ENCODE measurements at places on chromosomes 4 and X.

DNA sequence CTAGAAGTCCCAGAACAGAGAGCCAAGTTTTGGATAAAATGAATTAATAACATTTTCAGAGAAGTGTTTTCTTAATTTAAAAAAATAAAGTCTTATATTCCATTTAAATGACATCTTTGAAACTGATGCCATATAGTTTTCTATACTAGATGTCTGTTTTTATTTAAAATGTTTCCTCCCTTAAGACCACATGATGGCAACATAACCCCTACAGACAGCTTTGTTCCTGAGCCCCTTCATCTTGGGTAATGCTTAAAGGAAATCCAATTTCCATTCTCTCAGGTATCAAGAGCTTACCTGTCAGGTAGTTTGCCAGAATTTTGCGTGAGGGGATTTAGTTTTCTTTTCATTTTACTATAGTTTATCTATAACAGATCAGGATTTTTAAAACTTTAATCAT lies 181.4 kb upstream of the UGT8 start:
- no peak for DNase-seq

DNA sequence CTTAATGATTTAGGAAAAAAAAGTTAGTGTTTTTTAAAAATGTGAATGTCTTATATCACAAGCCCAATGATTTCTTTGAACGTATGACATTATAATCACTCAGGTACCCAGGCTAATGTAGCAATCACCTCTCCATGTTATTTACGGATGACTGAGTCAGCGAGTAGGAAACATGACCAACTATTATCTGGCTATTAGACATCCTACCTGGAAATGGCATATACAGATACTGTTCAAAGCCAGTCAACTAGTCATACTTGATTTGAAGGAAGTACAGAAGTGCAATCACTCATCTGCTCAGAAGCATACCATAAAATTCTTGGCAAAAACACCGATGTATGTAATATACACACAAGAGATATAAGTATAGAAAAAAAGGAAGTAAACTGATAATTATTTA lies 732.5 kb downstream of the ARAP2 start:
- DNase-seq, result no peak

- no peak for DNase-seq
Measured at GRCh38 chr4:170875868-170876267, 786.1 kb upstream of the AADAT start.

DNA sequence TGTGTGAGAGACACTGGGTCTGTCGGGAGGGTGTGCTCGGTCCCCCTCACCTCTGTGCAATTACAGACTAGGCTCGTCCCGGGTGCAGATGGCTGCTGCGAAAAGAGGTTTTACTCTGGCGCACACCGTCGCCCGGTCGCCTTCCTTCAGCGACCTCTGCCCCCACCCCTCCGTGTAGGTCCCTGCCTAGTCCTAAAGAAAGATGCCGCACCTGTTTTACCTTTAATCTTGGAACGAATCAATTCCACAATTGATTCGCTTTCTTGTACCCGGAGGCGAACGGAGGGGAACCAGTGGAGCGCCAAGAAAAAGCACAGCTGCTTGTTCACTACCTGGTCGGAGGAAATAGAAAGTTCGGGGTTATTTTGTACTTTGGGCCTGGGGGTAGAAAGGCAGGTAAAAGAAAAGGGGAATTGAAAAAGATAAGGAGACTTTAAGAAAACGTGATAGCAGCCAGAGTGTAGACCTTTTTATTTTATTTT lies 1.2 kb downstream of the NPNT start:
- no peak for DNase-seq

DNA sequence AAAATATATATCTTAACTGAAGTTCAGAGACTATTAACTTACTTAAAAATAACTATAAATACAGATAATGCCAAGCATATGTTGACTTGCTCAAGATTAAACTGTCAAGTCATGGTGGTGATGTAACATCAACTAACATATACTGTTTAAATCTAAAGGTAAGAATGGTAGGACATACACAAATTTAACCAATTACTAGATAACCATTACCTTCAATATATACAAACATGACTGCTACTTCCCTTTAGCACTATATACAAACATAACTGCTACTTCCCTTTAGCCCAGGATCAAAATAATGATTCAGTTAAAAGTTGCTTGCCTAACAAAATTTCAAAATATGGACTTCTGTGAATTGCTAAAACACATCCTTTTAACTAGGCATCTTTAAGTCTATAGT lies 14.9 kb downstream of the HNRNPD start:
- DNase-seq, result no peak

DNA sequence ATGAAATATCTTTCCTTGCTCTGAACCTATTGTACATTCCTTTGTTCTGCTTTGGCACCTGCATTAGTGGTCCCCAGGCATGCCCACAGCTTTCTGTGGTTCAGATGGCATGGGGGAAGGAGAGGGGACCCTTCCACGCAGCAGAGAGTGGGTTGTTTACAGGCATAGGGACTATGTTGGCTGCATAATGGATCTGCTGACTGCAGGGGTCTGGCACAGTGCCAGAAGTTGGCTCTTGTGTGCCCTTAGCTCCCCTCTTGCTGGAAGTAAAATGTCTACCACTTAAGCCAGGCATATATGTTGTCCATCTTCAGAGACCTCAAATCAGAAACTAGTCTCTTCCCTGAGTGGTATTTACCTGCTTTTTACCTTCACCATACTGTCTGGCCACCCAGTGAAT lies 651.9 kb upstream of the PCDH7 start:
- no peak for DNase-seq

DNA sequence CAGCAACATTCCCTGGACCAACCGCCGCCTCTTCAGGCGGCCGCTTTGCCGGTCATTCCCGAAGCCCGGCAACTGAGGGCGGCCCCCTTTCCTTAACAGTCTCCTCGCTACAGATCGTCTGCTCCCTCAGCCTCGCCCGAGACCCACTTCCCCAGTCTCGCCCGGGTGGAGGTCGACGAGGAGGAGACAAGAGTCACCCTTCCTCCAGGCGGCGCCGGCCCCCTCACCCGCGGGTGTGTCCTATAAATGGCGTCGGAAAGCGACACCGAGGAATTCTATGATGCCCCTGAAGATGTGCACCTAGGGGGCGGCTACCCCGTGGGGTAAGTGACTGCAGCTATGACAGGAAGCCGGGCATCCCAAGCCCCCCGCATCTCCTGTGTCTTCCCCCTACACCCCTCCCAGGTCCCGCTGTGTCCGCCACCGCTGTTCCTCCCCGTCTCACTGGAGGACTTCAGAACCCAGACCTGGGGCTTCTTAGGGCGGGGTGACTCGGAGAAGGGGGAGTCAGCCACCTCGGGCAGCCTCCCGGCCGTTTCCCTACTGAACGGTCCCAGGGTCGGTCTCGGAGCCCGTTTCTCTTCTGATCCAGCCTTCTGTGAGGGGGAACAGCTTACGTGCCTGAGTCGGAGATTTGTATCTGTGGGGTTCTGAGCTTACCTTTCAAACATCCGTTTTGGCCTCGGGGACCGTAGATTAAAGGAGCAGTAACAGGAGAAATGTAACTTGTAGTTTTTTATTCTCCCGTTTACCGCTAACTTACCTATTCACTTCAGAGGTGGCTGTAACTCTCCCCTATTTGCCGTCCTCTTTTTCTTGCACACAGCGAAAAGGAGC lies 570 bp downstream of the WDR44 start:
- DNase-seq, result peak; percentile 23

DNA sequence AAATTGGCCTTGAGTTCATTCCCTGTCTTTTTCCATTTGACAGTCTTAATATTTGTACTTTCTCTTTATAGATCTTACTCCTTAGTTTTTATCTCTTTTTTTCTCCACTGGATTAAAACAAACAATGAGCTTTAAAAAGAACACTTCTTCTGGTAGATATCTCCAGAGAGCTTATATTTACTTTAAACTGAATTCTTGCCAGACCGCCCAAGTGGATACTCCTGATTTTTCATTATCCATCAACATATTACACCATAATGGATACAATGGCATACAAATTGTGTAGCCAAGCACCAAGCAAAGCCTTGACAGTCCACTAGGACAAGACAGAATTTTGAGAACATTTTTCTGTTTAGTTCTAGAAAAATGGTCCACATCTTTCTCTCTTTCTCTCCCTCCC lies 18.9 kb downstream of the TMSB4X start:
- DNase-seq, result no peak

DNA sequence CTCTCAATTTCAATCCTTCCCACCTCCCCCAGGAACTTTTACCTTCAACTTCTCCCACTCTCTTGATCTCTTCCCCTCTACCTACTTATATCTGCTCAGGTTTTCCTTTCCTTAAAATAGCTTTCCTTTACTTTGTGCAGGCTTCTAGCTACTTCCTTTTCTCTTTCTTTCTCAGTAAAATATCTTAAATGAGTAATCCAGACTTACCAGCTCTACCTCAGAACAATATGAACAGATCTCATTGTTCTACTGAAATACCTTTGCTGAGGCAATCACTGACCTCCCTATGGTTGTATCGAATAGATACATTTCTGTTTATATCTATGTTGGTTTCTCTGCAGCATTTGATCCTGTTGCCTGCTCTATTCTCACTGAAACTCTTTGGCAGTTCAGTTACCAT lies 86.7 kb upstream of the WDR44 start:
- no peak for DNase-seq

DNA sequence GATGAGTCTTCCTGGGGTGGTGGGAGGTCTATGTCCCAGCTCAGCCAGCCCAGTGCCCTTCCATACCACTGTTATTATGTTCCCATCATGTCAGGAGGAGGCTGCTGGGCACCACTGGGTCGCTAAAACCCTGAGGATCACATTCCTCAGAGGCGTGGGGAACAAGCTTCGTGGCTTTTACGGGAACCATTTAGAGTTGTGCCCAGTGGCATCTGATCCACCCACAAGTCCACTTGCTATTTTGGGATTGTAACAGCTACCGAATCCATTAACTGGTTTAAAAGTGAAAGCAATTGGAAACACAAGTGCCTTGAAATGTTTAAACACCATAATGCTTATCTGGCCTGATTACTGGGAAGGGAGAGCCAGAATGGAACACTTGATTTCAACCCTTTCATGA lies 13.1 kb upstream of the CCKAR start:
- DNase-seq, result no peak

GRCh38 chr4:98444371-98444770 lies 183.2 kb downstream of the RAP1GDS1 start:
- no peak for DNase-seq

DNA sequence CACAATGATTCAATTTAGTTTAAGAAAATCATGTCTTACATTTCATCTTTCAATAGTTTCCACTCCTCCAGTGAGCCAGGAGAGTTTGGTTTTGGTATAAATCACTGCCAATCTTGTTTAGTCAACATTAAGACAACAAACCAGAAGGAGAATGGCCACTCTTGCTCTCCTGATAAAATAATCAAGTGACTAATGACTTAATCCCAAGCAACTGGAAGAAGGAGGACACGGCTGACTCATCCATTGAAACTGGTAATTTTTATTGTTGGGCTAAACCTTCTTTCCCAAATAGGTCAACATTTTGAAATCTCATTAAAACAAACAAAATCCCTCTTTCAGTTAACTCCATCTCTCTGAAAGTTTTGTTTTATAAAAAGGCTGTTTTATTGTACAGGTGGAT lies 230.2 kb downstream of the CLCN4 start:
- DNase-seq, result no peak

DNA sequence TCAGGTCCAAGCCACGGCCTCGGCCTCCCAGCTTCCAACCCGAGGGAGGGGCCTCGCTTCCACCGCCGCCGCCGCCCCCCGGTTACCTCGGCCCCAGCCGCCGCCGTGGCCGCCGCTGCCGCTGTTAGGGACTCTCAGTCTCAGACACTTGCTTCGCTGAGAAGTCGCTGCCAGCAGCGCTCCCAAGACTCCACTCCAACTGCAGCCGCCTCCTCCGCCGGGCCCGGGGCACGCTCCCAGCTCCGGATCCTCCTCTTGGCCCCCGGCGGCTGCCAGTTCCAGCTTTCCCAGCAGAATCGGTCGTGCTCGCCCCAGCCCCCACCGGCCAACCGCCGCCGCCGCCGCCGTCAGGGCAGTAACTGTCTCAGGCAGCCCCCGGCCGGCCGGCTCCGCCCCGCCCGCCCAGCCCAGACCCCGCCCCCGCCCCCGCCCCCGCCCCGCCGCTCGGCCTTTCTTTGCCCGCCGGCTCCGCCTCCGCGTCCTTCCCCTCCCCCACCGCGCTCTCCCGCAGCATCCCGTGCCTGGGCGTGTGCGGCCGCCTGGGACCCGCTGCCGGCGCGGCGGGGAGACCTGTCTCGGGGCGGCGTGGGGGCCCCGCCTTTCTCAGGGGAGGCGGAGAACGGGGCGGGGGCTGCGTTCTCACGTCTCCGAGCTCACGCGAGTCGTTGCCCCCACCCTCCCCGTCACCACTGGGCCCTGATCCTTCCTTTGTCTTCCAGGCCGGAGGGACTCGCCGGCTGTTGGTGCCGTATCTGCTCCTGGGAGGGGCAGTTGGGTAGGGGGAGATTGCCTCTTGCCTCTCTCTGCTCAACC lies at the start of gene ANKRD50:
ANKRD50 (minus strand) TSS at position 361 of the 813 bp plus-strand sequence. CDS start 2,221 bp downstream, outside the sequence.
- peak; percentile 87 for DNase-seq

DNA sequence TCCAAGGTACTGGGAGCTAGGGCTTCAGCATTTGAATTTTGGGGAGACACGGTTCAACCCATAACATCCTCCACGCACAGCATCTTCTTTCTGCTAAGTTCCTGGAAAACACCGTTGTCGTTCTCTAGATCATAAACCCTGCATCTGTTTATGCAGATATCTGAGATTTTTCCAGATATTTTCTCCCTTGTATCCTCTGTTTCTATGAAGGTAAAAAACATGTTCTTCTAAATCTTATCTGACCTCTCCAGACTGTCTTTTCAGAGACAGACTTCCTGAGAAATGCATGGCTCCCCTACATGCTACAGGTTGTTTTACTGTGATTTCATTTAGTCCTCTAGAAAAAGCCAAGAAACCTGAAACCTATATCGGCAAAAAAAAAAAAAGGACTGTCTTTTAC lies 152.3 kb upstream of the KLF3 start:
- DNase-seq, result no peak
